ENCODE measurements at places on chromosomes 12 and 14. TPM values are rescaled to one million over a fixed set of nuclear protein-coding genes. Genes with fewer than 3 reads are reported as not detected.
A peak's percentile ranks its signal among the peaks of the same experiment; 100 is the strongest.

- no peak for DNase-seq
Observed at GRCh38 chr14:101458741-101459550, 102.3 kb upstream of the DIO3 start.

GRCh38 chr12:15631007-15631715, 158.0 kb downstream of the EPS8 start:
- no peak for DNase-seq

ITGB7 gene
- total RNA-seq: 10.9 TPM

DNA sequence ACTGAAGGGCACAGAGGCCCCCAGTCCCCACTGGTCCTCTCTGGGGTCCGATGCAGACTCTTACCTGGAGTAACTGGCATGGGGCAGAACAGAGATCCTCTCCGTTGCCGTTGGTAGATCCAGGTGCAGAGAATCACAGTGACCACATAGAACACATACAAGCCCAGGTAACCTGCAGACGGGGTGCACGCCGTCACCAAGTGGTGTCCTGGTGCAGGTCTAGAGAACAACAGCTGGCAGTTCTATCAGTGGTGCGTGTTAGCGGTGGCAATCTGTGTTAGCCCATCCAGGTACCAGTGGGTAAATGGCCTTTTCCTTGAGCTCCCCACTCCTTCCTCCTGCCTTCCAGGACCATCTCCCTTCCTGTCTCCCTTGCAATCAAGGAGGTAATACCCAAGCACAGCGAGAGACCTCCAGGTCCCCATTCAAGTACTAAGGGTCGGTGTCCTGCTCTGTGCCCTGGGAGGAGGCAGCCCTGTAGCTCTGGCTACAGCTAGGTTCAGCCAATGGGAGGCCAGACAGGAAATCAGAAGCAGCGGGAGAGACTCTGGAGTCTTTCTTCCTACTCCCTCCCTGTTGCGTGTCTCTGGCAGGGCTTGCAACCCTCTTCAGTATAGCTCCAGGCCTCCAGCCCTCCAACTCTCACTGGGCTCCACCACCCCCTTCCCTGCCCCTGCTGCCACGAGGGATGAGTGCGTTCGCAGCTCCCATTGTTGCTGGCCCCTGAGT, 15.8 kb downstream of the SLC8B1 start:
- DNase-seq: no peak

DNA sequence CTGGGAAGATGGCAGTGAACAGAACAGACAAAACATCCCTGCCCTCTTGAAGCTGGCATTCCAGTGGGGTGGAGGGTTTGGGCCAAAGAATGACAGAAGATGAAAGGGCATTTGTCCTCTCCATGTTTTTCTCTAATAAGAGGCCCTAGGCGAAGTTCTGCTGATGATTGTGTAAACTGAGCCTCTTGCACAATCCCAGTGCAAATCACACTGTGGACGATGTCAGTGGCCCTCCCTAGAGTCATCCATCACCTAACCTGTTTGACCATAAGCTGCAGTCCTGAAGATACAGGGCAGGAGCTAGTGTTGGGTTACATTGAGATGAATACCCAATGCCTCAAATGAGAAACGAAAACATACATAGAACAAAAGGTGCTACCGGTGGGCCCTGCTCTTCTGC, 622.4 kb upstream of the TBX3 start:
- DNase-seq: no peak

TAC3 gene
- total RNA-seq: not detected

SLCO1B1 gene
- total RNA-seq: not detected

DNA sequence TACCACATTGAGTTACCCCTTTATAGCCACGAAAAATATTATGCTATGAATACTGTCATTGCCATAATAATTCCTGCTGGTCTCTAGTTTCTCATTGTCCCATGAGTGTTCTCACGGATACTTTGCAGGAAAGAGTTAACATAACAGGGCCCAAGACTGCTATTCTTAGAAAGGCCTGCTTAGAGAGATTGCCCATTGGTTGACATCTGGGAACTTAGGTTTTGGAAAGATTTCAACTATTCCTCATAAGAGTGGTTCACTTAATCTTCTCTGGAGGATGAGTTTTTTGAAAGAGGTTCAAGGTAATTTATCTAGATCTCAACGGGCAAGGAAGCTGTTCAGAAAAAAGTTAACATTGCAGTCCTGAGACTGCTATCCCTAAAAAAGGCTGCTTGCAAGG, 18.4 kb upstream of the PRPF39 start:
- no peak for DNase-seq

DNA sequence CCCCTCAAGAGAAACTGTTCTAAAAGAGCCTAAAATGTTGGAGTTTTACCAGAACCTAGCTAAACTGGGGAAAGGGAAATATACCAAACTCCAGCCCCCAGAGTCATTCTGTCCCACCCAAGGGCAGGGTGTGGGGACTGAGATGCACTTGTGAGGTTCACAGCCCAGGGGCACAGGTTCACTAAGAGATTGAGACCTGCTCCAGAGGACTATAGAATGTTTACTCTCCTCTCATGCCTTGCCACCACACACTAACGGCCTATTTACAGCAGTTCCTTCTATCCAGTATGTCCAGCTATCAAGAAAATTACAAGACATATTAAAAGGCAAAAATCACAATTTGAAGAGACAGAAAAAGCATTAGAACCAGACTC, 60.6 kb upstream of the PARP11 start:
- no peak for DNase-seq

GRCh38 chr12:104667139-104667538, 210.4 kb downstream of the CHST11 start:
- DNase-seq: peak; percentile 74
